Suppressor macrophage (primary cell): ENCODE measurements at places on chromosomes 6 and 20.
A peak's percentile ranks its signal among the peaks of the same experiment; 100 is the strongest.

DNA sequence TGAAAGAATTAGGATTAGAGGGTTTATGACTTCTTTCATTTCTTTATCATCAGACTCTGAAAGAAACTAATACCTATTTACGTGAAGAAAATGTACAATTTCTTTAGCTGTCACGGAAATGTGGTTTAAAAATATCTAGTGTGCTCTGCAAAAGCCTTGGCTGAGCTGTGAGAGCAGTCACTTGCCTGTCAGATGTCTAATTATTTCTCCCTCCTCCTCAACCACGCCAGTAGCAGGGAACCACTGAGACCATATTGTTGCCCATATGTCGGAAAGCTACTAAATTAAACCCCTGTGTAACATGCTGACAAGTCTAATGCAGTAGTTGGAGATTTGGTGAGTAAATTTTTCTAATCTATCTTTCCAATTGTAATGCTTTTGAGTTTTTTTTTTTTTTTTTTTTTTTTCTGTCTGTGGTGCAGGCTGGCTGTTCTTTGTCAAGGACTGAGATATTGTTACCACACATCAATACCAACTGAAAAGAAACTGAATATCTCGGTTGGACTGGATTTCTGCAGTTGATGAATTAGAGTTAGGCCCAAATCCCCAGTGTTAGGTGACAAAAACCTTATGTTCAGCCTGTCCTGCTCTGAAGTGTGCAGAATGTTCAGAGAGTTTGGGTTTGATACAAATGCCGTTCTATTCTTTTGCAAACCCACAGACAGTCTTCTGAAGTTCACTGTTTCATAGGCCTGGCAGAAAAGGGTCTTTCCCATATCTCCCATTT is 302.9 kb upstream of the SYNCRIP start:
- DNase-seq = no peak

GRCh38 chr20:38449046-38449445 is 13.9 kb upstream of the SNHG17 start:
- DNase-seq = no peak

- no peak for DNase-seq
Observed at GRCh38 chr6:107794771-107795170, 29.3 kb downstream of the SCML4 start.

DNA sequence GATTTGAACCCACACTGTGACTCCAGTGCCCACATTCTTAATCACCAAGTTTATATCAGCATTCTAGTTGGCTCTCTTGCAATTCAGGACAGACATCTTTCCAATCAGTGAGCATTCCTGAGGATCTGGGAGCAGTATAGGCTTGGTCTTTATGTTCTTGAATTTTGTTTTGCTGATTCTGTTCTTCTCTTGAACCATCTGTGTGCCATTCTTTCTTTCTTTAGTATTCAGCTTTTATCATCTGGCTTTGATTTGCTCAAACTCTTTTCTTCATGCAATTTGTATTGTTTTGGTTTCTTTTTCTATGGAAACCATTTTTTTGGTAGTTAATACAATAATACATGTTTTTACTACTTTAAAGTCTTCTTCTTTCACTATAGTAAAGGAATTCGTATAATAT is 162.4 kb downstream of the CD109 start:
- DNase-seq = no peak

DNA sequence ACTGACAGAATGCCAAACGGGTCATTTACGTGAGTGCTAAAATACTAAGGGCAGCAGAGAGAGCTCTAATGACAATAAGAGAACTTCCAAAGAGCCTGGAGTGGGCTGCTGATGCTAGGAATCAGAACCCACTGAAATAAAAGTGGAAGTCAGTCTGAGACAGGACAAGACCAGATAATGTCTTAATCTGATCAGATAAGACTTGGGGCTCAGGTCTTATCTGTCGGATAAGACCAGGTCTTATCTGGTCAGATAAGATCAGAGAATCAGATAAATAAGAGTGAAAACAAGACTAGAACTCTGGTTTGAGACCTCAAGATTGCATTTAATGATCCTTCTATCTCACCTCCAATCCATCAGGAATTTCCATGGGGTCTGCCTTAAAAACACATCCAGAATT is 18.6 kb downstream of the LRP11 start:
- DNase-seq = no peak

DNA sequence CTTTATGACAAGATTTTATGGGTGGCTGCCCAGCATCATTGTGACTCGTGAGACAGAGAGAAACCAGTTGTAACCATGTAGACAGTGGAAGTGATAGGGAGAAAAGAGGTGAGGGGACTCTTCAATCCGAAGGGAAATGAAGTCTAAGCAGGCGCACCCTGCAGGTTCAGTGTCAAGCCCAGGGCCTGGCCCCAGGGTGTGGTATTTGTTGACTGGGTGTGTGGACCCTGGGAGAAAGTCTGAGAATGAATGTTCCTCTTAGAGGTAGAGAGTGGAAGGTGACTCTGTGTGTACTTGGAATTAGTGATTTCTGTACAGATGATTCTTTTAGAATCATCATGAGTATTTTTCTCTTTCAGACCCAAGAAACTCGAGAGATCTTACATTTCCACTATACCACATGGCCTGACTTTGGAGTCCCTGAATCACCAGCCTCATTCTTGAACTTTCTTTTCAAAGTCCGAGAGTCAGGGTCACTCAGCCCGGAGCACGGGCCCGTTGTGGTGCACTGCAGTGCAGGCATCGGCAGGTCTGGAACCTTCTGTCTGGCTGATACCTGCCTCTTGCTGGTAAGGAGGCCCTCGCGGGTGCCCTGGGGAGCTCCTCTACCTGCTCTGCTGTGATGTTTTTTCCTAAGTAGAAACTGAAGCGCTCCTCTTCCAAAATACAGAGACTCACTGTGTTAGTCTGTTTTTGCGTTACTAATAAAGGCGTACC is 68.0 kb downstream of the PTPN1 start:
- no peak for DNase-seq

- DNase-seq = no peak
Observed at GRCh38 chr20:39503902-39504709, 542.0 kb downstream of the DHX35 start.

GRCh38 chr6:23350752-23351453 is 775.1 kb upstream of the NRSN1 start:
- no peak for DNase-seq

DNA sequence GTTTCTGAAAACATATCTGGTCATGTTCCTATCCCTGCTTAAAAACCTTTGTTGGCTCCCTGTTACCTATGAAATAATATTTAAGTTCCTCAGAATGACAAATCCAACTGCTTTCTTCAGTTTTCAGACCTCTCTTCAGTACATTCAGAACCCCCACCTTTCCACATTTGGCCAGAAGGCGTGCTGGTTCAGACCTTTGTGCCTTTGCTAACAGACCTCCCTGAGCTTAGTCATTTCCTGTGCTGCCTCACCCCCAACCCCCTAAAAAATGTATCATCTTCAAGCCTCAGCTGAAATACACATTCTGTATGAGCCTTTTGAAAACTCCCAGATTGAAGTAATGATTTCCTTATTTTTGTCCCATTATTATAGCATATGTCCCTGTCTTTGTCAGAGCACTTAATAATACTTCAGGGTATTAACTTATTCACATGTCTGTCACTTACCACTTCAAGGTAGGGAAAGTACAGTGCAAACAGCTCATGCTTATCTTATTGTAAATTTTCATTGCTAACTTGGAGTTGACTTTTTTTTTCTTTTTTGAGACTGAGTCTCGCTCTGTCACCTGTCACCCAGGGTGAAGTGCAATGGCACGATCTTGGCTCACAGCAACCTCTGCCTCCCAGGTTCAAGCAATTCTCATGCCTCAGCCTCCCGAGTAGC is 19.7 kb downstream of the FAM217A start:
- peak; percentile 48 for DNase-seq

- no peak for DNase-seq
Observed at GRCh38 chr6:73180076-73180738, 45.1 kb downstream of the KHDC1L start.

DNA sequence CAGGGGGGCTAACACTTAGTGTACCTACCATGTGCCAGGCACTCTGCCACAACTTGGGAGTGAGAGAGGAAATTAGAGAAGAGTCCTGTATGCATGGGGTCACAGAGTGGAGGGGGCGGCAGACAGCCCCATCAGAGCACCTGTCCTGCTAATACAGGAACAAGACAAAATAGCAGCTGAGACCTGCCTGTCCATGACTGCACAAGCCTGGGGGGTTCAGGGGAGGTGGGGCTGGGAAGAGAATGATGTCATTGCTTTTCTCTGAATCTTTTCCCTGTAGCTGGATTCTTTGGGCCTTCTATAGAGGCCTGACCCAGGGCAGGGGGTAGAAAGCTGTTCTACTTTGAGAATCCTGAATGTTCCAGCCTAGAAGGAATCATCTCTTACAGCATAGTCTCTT is 37.4 kb downstream of the FOXP4 start:
- DNase-seq = no peak

- no peak for DNase-seq
Observed at GRCh38 chr6:37407948-37408347, 25.1 kb upstream of the CMTR1 start.

- DNase-seq = no peak
Observed at GRCh38 chr20:43961541-43962471, 47.2 kb downstream of the TOX2 start.

GRCh38 chr6:83707829-83708545 is 914 bp downstream of the SNAP91 start:
- DNase-seq = no peak

GRCh38 chr6:75213732-75214131 is 7.9 kb upstream of the COL12A1 start:
- no peak for DNase-seq

DNA sequence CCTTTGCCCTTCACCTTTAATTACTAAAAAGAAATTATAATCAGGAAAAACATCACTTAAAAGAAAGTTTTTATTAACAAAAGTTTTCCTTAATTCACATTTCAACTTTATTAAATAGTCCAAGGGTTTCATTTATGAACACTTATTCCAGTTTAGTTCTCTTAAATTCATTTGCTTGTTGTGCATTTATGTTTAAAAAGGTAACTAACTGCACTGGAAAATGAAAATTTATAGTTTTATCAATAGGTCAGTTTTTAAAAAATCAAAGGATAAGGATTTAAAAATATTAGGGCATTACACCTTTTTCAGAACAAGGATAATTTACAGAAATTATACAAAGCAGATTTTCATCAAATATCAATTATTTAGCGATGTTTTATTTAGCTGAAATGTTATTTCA is 958 bp upstream of the ATP5F1E start:
- DNase-seq = no peak

GRCh38 chr6:17505767-17506280 is 94.3 kb upstream of the FAM8A1 start:
- DNase-seq = no peak

- no peak for DNase-seq
Observed at GRCh38 chr6:7896465-7896987, 14.1 kb downstream of the TXNDC5 start.

- peak; percentile 3 for DNase-seq
Observed at GRCh38 chr6:119020597-119021561, 57.6 kb downstream of the FAM184A start.

DNA sequence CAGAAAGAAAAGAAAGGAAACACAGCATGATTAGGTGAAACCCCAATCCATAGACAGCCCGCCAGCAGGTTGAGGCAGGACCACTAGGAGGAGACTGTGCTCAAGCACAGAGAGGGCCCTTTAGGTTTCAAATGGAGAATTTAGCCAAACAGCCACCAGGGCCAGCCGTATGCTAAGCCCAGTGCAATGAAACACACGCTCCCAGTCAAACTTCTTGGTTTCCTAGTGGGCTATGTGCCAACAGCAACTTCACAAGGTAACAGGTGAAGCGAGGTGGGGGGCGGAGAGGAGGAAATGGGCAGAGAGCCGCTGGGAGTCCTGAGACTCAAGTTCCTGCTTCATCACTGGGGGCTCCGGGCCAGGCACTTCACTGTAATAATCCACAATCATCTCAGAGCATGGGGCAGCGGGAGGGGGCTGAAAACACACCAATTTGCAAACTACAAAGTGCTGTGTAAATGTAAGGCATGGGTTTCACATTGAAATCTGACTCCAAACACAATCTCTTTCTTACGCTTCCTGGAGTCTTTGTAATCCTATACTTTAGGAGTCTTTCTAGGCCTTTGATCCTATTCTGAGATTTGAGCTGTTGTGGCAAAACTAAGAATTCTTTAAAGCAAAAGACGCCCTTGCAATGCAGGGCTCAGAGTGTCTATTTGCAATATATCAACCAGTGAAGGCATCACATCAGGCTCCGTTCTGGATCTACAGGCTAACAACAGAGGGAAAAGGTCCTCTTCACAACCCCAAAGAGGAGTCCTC is 117.3 kb downstream of the OPRM1 start:
- DNase-seq = peak; percentile 84

DNA sequence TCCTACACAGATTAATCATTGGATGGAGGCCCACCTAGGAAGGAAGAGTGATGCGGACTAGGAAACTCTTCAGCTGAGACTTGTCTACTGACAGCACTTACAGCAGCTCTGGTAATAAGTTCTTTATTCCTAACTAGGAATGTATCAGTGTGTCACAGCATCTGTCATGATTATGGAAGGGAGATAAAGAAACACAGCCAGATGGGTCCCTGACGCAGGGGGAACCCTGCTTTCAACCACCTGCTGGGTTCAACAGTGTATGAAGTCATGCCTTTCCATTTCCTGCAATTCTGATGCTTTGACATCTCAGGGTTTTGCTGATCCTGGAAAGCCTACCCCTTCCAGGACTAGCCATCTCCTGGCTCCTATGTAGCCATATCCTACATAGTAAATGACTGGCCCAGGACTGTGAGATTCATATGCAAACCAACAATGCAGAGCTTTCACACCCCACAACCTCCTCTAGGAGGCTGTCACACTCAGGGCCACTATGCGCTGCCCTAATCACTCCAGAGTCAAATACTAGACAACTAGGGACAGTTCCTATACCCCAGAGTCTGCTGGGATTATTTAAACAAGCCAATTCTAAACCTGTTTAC is 29.0 kb upstream of the MANEA start:
- DNase-seq = no peak

GRCh38 chr6:90241229-90241880 is 55.3 kb downstream of the BACH2 start:
- DNase-seq = peak; percentile 47

DNA sequence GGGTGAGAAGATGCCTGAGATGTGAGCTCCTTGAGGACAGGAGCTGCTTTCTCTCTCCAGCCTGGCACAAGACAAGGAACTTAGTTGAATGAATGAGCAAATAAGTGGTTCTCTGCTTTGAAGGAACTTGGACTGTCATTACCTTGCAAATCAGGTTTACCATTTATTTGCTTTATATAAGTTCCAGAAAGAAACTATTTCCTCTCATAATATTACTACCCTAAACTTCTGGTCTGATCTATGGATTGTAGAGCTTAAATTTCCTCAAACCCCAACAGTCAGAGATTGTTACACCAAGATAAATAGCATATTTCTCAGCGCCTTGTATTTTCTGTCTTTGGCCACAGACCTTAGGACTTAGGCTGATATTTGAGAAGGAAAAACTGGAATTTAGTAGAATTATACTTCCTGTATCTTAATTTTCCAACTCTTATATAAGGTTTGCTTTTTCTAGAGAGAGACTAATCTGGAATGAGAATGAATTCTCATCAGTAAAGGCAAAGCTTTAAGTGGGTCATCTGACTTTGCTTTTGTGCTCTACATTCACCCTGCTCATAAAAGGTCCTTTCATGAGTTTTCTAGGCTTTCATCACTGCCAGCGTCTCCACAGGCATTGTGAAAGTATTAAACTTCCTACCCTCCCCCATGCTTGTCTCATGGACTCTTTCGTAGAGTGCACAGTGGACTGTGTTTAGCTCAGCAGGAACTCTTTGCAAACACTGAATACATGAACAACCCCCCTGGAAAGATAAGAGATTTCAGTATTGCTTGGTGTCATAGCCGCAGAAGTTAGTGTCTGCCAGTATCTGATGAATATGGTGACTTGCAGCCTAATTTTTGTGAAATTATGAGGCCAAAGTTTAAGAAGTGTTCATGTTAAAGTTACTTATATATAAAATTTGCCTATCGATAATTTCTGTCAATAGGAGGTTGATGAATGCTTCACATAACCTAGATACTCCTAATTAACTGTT is 74.0 kb downstream of the PTPRA start:
- peak; percentile 75 for DNase-seq
